GM03348 (cell line): ENCODE measurements at places on chromosomes 6 and 20.

- DNase-seq = no peak
Observed at GRCh38 chr6:94323853-94324252, 904.5 kb upstream of the EPHA7 start.

DNA sequence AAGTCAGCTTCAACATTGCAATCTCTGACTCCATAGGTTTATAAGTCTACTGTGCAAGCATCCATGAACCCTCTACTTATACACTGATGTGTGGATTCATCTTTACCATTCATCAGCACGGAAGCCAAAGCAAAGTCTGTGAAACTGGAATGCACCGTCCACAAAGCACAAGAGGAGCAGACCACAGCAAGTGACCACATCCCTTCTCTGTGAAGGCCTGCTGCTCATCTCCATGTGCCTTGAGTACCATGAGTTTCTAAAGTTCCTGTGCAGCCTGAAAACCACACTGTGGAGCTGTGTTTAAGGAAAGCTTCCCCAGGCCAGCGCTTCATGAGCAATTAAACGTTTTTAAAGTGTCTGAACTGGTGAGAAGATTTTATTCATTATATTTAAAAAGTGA, 20.0 kb downstream of the GABRR1 start:
- no peak for DNase-seq

DNA sequence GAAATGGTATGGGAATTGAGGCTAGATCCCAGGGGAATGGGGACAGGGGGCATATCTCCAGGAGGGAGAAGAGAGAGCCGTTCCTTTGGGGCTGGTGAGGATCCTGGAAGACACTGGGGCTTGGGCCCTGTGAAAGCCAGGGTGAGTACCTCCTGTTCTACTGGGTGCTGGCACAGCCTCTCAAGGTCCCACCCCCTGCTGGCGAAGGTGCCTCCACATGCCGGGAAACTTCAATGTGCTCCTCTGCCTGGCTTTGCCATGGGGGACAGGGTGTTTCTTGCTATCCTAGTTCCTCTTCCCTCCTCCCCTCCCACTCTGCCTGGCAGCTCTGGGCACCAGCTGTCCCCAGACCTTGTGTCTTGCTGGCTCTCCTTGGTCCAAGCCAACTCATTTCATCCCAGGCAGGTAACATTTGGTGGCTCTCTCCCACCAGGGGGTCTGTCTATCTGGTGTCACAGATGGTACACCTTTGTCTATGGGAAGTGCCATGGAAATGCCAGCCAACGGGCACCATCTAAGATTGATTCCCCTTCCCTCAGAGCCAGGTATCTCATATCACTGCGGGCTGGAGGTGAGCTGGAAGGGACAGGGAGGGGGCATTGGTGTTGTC, 56.8 kb downstream of the MDGA1 start:
- DNase-seq = no peak

GRCh38 chr6:105437236-105437635, 34.4 kb upstream of the PREP start:
- DNase-seq = no peak

- no peak for DNase-seq
Observed at GRCh38 chr20:31522731-31523130, 8.5 kb downstream of the HM13 start.

DNA sequence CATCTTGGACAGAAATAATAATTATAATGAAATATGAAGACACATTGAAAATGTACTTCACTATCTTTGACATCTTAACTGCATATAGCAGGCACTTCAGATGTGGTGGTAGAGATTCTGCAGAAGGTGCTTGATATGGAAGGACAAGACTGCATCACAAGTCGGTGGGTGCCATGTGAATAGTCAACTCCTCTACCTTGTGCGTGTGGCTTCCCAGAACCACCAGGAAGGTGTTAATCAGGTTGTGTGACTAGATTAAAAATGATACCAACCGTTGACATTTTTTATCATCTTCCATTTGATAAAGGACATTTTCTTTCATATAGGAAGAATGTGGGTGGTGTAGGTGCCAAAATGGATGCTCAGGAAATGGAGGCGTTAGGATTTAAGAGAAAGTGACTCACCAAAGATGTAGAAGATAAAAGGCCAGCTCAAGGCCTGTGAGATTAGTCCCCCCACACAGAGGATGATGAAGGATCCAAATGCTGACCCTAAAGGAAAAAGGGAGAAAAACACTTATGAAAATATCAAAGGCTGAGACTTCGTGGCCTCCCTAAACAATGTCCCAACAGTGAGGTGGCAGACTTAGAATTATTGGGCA, 12.3 kb downstream of the SLC17A2 start:
- DNase-seq = no peak

GRCh38 chr6:53910834-53911233, 116.0 kb downstream of the LRRC1 start:
- DNase-seq = no peak

GRCh38 chr6:33822575-33823395, 19.0 kb upstream of the MLN start:
- peak; percentile 43 for DNase-seq

DNA sequence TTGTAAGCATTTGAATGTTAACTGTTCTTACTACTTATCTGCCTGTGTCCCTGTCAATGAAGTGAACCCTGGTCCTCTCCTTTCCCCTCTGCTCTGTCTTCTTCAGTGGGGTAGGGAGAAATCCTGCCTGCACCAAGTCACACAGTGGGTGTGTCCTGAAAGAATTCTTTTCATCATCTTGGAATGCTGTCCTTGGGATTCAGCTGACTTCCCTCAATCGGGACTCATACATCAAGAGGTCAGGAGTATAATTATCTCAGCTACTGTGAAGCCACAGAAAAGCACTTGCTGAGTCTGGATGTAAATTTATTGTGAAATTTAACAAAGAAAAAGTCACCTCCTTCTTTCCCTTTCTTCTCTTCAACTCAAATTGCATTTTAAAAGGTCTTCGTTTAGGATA, 328.5 kb downstream of the SOX4 start:
- peak; percentile 50 for DNase-seq
